ENCODE measurements at places on chromosomes 12 and 14.

- no peak for DNase-seq
Measured at GRCh38 chr12:57614178-57614947, 3.1 kb downstream of the ARHGEF25 start.

- DNase-seq: no peak
Measured at GRCh38 chr12:104653730-104654664, 197.2 kb downstream of the CHST11 start.

- DNase-seq: no peak
Measured at GRCh38 chr12:106816231-106816630, 41.7 kb downstream of the RIC8B start.

DNA sequence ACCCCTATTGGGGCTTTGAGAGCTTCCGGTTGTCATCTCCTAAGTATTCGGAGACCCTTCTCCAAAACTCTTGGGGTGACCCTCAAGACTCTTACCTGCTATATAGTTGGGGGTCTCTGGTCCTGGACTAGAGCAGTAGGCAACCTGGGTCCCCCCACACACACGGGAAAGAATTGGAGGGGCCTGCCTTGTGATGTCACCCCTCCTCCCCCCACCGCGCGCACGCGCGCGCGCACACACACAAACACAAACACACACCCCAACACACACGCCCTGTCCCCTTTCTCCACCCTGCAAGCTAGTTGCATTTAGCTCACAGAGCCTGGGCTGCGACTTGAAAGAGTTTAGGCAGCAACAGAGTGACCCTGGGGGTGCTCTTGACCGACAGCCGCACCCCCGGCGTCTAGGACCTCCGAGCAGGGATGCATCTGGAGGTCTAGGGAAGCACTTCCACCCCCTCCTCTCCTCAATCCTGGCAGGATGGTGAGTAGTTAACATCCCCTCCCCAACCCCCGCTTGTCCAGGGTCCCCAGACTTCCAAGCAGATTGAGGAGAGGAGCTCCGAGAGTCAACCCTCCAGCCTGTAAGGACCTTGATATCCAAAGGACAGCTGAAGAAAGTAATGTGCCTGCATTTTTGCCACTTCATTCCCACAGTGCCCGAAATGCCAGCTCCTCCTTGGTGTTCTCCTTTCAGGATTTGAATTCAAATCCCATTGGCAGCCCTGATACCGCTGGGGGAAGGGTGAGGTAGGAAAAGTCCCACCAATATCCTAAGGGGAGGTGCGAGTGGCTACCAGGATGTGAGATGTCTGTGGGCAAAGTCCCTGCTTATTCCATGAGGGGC is 1.4 kb upstream of the DNAJC14 start:
- no peak for DNase-seq

- no peak for DNase-seq
Measured at GRCh38 chr12:50529345-50529744, 24.6 kb downstream of the DIP2B start.

DNA sequence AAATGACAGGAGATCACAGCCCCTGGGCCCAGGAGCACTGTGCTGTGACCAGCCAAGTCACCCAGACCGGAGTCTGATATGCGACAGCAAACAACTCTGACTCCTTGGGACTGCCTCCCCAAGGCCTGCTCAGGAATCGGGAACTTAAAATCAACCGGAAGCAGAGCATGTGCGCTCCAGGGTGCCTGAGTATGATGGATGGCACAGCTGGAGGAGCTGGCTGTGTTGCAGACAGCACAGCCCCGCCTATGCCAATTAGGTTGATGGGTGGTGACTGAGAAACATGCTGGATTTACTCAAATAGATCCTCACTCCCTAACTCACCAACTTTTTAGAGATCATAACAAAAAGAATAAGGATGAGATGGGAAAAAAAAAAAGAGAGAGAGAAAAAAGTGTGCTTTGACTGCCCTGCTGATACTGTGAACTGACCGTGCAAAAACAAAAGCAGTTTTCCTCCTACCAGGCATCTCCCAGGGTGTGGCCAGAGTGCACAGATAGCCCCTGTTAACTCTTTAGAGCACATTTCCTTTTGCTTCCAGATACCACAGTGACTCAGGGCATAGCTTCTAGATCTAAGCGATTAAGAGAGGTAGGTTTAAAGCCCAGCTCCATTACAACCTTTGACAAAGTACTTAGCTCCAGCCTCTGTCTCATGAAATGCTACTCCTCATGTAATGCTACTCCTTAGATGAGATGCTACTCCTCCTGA is 27.4 kb upstream of the STON2 start:
- DNase-seq: no peak

- no peak for DNase-seq
Measured at GRCh38 chr12:104736307-104736706, 221.8 kb downstream of the SLC41A2 start.

- DNase-seq: no peak
Measured at GRCh38 chr12:6919588-6919987, 5.2 kb downstream of the ENO2 start.

GRCh38 chr12:126389220-126389841 is 1324.1 kb downstream of the AACS start:
- DNase-seq: no peak

DNA sequence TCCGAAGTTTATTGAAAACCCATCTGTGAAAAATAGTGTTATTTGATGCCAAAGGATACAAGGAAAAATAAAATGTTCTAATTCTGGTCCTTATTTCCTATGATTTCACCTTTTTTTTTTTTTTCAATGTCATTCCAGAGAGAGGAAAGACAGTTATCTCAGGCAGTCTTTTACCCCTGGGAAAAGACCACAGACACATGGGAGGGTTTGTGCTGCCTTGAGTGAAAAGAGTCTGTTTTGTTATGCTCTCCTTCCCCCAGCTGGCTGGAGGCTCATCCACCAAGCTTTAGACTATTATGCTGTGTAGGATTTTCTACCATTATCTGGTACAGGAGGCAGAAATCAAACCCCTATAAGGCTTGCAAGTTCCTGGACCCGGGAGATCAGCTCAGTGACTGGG is 151.8 kb downstream of the CRADD start:
- DNase-seq: no peak

- no peak for DNase-seq
Measured at GRCh38 chr12:68800294-68800693, 7.7 kb upstream of the MDM2 start.

- no peak for DNase-seq
Measured at GRCh38 chr12:51473947-51474346, 49.3 kb downstream of the SLC4A8 start.

GRCh38 chr12:5567016-5567725 is 135.3 kb downstream of the NTF3 start:
- DNase-seq: no peak

- DNase-seq: no peak
Measured at GRCh38 chr12:76143343-76144244, 59.1 kb upstream of the NAP1L1 start.

DNA sequence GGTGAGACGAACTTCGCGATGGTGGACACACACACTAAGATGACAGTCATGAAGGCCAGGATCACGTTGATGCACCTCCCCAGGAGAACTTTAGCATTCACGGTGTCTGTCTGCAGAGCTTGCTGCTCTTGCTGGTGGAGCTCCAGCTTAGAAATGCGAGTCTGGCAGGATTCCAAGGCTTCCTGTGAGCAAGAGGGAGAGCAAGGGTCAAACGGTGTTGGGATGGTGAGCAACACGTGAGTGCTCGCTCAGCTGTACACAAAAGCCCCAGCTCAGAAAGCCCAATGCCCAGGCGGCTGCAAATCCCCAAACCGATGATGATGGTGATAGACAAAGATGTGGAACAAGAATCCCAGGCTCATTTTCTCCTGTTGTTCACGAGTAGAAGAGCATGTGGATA is 78.8 kb downstream of the TMCC3 start:
- no peak for DNase-seq

DNA sequence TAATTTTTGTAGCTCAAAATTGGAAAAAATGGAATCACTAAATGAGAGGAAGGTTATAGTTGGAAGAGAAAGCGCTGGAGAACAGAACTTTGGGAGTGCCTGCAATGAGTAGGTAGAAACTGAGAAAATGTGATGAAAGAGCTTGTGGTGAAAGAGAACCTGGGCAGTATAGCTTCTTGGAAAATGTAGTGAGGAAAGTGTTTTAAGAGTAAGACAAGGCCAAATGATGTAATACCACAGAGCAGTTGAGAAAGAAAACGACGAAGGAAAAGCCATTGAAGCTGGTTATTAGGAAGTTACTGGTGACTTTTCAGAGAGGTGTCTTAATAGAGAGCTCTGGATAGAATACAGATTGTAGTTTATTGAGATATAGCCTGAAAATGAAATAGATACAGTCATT is 255.3 kb downstream of the AEBP2 start:
- no peak for DNase-seq

GRCh38 chr14:22407033-22407432 is 182.0 kb downstream of the DAD1 start:
- DNase-seq: no peak

- DNase-seq: no peak
Measured at GRCh38 chr14:31476131-31476866, 11.5 kb downstream of the GPR33 start.
